ENCODE measurements at places on chromosomes 2 and 18.

GRCh38 chr18:70194227-70194890 is 11.1 kb downstream of the RTTN start:
- DNase-seq, result no peak

DNA sequence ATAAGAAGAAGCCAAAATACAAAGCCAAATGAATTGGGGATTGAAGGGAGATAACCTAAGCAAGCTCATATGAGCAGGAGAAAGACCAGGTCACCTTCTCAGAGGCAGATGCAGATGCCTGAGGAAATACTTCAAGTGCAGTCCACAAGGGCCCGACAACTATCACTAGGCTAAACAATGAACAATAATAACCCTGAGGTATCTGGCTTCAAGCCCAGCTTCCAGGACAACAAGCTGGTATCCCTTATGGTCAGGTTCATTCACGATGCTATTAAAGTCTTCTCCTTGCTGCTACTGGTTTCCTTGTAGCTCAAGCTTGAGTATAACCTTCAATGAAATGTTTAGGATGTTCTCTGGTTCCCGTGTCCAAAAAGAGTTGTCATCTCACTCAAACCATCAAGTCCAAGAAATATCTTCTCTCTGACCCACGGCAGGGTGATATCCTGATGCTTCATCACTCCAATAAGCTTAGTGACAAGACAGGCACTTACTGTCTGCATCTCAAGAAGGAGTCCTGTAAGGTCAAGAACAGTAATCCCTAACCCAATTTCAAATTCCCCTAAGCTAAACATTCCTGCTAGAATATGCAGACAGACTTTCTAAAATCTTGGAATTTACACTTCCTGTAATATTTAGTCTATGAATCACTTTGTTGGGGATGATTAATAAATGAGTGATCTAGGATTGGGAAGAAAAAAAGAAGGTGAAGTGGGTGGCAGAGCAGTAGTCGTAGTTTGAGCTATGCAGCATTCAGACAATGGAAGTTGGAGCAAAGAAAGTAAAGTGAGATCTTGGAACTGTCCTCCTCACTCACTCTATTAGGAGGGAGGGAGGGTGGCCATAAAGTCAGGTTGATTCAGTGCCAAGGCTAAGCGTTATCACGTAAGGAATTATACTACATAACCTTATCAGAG is 33.1 kb downstream of the CHN1 start:
- DNase-seq, result peak; percentile 71

DNA sequence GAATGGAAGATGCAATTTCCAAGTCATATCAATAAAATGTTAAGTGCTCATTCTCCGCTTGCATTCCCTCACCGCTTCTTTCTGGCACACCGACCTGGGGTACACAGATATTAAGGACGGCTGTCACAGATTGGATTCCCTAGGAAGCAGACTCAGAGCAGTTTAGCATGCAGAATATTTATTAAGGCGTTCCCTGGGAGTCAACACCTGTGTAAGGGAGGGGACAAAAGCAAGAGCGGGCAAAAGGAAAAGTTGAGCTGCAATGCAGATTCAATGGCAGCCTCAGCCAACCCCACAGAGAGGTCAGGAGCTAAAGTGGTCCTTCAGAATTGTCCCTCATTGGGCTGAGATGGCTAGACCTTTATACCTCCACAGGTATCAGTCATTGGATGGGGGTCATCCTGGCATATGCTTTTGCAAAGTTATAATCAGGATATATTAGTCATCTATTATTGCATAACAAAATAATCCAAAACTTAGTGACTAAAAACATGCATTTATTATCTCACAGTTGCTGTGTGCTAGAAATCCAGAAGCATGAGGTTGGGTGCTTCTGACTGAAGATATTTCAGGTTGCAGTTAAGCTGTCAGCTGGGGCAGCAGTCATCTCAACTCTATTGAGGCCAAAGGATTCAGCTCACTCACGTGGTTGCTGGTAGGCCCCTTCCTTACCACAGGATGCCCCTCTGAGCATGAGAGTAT is 27.0 kb upstream of the INO80D start:
- DNase-seq, result no peak

GRCh38 chr18:60500960-60501359 is 128.4 kb upstream of the MC4R start:
- DNase-seq, result no peak

GRCh38 chr18:79848579-79849327 is 51.0 kb downstream of the KCNG2 start:
- peak; percentile 38 for DNase-seq

GRCh38 chr2:162480067-162480466 is 136.1 kb downstream of the GCA start:
- DNase-seq, result no peak

DNA sequence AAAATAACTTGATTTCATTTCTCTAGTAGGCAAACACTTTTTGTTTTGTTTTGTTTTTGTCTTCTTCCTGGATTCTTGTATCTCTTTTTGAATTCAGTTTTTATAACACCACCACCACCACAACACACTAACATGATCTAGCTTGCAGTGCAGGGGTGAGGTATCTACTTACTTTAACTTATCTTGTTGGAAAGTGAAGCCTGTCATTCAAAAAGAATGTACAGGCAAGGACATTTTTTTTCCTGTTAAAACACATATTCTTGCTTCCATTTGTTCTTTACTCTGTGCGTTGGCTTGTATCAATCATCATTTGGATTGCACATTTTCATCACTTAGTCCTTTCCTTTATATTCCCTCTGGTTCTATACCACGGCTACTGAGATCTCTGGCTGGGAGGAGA is 824.2 kb downstream of the PLCL1 start:
- DNase-seq, result no peak

DNA sequence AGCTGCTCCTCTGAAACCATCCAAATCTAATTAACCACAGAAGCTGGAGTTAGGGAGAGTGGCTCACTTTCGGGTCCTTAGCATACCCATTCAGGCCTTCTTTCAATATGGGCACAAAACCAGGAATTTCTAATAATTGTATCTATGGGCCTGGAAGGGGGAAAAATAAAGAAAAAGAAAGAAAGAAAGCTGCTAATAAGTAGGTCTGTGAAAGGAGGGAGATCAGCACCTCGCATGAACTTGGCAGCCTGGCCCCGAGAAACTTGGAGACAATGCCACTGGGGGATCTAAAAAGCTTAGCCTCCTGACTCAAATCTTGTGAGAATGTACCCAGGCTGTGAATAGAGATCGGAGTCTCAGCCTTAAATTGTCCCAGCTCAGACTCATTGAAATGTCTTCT is 252.1 kb upstream of the SLC14A2 start:
- no peak for DNase-seq

GRCh38 chr2:222424276-222424728 is at the start of gene SGPP2:
SGPP2 (plus strand) TSS chr2:222424543; CDS start chr2:222424603, 60 bp downstream.
- no peak for DNase-seq

DNA sequence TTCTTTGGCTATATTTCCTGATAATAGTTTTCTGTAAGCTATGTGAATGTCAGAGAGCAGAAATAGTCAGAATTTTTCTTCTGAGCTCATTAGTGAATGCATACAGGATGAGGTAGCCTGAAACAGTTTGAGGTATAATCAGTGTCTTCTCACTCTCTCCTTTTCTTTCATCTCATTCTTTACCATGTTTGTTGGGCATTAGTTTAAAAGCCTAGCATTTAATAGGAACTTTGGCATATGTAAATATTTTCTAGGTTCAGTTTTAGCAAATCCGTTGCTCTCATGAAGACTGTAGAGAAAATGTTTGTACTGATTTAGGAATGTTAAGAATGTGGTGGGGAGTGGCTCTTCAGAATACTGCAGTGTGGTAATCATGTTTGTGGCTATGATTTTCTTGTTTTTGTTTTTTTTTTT is 119.4 kb downstream of the PARD3B start:
- no peak for DNase-seq

DNA sequence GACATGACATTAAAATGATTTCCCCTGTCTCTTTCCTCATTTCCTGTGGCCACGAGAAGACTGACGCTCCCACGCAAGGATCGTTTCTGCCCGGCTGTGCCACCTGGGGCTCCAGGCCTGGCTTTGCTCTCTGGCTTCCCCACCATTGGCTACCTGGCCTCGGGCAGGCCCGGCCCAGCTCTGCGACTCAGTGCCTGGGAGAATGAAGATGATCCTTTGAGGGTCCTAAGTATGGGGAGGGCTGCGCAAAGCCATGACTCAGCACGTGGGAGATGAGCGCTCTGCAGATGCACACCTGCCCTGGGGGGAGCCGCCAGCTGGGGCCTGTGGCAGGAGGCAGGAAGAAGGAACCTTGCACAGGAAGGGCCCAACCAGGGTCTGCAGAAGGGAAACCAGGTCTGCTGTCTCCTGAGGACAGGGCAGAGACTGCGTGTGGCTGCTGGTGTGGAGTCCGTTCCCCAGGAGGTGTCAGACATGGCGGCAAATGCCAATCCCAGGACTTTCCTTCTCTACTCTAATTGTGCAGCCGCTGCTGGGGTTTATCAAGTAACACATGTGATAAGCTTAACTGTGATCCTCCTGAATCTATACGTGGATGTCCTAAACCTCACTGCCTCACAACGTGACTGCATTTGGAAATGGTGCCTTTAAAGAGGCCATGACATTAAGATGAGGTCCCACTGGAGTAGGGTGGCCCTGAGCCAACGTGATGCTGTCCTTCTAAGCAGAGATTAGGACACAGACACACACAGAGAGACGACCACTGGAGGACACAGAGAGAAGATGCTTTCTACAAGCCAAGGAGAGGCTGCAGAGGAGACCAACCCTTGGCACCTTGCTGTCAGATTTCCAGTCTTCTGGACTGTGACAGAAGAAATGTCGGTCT is 32.9 kb downstream of the MBP start:
- no peak for DNase-seq

- DNase-seq, result no peak
These were observed 39.3 kb upstream of the GTF2A1L start for GRCh38 chr2:48578313-48578712.

DNA sequence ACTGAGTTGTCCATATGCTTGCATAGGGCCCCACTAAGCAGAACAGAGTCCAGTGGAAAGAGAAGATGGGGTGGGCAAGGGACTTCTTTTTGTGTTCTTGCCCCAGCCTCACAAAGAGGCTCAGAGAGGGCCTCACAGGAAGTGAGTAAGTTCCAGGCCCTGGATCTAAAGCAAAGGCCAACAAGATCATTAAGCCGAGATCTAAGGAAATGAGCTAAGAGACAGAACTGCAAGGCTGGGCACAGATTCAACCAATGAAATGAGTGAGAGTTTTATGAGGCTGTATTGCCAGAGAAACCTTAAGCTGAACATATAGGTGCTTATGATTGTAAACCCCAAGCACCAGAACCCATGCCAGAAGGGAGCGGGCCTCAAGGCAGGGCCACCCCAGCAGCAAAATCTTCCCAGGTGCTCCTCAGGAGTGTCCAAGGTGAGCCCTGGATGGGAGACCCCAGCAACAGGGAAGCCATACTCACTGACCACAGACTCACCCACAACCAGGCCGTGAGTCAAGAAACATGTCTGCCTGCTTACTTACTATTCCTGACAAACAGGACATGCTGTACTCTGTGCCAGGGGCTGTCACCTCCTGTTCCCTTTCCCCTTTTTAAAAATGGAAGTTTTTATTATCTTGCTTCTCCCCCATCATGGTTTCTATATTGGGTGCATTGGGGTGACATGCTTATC is 40.2 kb downstream of the SLC14A1 start:
- DNase-seq, result no peak

DNA sequence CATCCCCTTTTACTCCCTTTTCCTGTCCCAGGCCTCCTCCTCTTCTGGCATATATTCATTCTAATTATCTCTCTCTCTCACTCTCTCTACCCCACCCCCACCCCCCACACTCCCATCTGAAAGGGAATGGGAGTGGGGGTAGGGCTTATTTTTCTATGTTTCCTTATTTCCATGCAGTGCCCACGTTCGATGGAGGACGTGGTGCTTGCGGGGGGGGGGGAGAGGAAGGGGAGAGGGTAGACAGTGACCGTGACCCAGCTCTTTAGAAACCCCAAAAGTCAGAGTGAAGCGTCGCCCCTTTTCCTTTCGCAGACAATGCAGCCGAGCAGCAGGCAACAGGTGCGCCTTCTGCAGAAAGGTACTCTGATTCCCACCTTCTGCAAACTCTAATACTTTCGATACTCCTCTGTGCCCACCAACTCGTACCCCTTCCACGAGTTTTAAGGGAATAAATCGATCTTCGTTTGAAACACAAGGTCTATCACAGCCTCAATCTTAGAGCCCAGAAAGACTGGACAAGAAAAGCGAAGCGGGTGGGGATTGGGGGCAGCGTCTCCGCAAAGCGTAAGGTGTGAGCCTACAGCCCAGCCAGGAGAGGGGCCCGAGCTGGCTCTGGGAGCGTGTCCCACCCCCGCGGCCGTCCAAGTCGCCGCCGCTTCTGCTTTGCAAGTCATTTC is 891 bp upstream of the NR4A2 start:
- peak; percentile 45 for DNase-seq

- no peak for DNase-seq
These were observed 85.7 kb downstream of the CEP192 start for GRCh38 chr18:13076886-13077285.

- DNase-seq, result no peak
These were observed 74.2 kb upstream of the RGPD5 start for GRCh38 chr2:109719871-109720270.

DNA sequence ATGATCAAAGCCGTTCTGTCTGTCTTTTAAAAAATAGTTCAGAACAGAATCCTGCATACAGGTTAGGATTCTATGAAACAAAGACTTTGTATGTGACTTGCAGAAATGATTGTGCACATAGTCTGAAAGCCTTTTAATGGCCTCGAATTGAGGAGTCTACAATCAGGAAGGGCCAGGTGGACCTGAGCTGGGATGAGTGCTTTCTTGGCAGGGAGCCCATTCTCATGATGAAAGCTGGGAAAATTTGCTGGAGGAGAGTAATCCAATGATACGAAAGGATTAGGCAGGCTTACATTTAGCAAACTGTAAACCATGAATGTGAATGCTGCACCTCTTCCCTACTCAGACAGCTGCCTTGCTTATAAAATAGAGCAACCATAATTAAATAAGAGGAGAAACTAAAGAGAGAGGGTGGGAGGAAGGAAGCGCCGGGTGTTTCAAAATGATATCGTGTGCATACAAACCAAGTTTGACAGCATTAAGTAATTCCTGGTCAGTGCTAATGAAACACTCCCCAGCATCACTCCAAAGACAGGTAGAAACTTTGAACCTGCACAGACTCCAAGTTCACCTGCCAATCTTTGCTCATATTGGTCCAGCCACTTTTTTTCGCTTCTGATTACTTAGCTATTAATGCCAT is 23.7 kb upstream of the CXCR4 start:
- DNase-seq, result peak; percentile 97

- no peak for DNase-seq
These were observed 17.6 kb downstream of the NEB start for GRCh38 chr2:151716721-151717120.

DNA sequence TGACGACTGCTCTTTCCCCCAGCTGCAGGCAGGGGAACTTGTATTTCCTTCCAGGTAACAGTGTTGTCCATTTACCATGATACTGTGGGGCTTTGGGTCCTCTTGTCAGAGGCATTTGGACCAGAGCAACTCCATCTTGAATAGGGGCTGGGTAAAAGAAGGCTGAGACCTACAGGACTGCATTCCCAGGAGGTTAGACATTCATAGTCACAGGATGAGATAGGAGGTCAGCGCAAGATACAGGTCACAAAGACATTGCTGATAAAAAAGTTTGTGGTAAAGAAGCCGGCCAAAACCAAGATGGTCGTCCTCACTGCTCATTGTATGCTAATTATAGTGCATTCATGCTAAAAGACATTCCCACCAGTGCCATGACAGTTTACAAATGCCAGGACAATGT is 249.5 kb downstream of the SLC4A3 start:
- no peak for DNase-seq

GRCh38 chr2:223046470-223047040 is 5.4 kb upstream of the KCNE4 start:
- no peak for DNase-seq

GRCh38 chr2:11393711-11394236 is 49.3 kb upstream of the ROCK2 start:
- no peak for DNase-seq

- no peak for DNase-seq
These were observed 12.8 kb upstream of the MSGN1 start for GRCh38 chr2:17803497-17803896.

All from COR-L47 (cell line).